A172 (cell line): ENCODE measurements at places on chromosomes 12 and 14. TPM values are rescaled to one million over a fixed set of nuclear protein-coding genes. Genes with fewer than 3 reads are reported as not detected.
A peak's percentile ranks its signal among the peaks of the same experiment; 100 is the strongest.

- peak; percentile 77 for DNase-seq
These were observed 30.3 kb downstream of the DMAC2L start for GRCh38 chr14:50342221-50343078.

- no peak for DNase-seq
These were observed 54.6 kb downstream of the TRAFD1 start for GRCh38 chr12:112179916-112180315.

- DNase-seq, result no peak
These were observed 8.5 kb downstream of the BORCS5 start for GRCh38 chr12:12365446-12365802.

DNA sequence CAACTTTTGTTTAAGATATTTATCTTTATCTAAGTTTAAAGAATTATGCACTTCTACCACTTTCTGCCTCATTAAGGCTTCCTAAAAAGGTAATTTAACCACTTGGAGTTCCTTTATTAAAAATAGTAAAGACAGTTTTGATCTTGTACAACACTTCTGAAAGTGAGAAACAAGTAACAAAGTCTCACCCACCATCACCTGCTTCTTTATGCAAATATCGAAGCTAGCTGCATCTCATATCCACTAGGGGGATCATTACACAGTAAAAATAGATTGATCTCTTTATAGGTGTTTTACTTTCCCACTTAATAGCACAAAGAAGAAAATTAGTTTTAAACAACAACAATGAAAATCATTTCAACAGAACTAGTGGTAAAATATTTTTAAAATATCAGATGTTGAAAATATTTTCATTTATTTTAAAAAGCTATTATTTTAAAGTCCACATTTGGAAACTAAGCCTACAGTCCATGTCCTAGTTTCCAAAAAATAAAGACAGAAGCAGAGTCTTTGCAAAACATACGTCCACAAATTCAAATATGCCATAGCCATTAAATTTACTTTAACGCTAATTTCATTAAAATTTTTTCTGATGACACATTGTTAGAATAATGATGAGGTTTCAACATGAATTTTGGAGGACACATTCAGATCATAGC, 160.0 kb upstream of the SOX5 start:
- DNase-seq, result no peak

GRCh38 chr12:115964214-115964613, 313.3 kb downstream of the MED13L start:
- no peak for DNase-seq

- no peak for DNase-seq
These were observed 45.8 kb downstream of the SVOP start for GRCh38 chr12:108975024-108975593.

- DNase-seq, result no peak
These were observed 196.2 kb downstream of the CACNA1C start for GRCh38 chr12:2248901-2249381.

DNA sequence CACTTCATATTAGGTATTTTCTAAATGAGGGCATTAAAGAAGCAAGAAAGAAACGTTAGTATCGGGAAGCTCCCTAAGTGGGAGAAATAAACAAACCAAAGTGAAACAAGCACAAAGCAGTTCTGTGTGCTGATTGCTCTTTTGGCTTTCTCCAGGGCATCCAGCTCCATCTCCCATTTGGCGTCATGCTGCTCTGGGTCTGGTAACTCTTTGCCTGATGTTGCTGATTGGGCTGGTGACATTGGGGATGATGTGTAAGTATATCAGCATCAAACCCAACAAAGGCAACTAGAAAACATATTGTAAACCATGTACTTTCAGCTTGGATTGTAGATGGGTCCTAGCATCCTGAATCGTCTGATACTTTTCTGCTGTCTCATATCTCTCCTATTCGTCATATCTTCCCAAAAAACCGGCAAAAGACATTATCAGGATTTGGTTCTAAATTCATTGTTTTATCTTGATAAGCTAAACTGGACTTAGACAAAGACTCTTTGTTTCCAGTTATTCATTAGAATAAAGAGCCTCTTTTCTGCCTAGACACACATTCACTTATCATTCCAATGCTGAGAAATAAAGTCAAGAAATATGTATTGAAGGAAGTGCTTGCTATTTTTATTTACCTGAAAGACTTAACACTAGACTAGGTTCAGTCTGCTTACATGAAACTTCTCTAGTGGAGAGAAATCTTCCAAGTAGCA, 2.4 kb downstream of the CLEC12B start:
- no peak for DNase-seq

DNA sequence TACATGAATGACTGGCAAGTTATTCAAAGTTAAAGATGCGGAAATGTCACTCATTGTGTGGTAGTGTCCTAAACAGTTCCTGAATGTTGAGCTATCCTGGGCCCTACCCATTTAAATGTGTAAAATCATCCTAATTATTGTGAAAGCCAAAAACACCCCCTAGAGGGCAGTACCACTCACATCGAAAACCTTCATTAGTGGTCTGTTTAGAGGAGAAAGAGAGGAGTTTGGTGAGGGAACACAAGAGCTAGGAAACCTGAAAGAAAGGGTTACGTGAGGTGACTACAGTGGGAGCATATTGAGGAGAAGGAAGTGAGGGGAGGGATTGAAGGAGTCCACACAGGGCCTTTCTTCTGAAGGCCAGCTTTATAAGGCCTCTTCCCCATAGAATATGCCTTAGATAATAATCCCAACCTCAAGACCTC, 2.5 kb upstream of the TEP1 start:
- peak; percentile 29 for DNase-seq

CCDC175 gene
- total RNA-seq, result not detected in 2 replicates

CALCOCO1 gene
- 36.8 and 40.2 TPM in 2 replicates for total RNA-seq

P2RX2 gene
- not detected in 2 replicates for total RNA-seq

LRCOL1 gene
- total RNA-seq, result 1.1 and 1.4 TPM in 2 replicates

CD163L1 gene
- total RNA-seq, result 1.7 and 8.8 TPM in 2 replicates

PSMA6 gene
- total RNA-seq, result 309 and 344 TPM in 2 replicates

TMEM260 gene
- total RNA-seq, result 6.9 and 15.6 TPM in 2 replicates

RD3L gene
- total RNA-seq, result not detected in 2 replicates

PTHLH gene
- 0.41 and 3.1 TPM in 2 replicates for total RNA-seq

SIX4 gene
- 6.5 and 7.5 TPM in 2 replicates for total RNA-seq
